Spinal cord (tissue), 10 donors: ENCODE measurements at places on chromosomes 2 and 18. TPM values are rescaled to one million over a fixed set of nuclear protein-coding genes. Genes with fewer than 3 reads are reported as not detected.

DNA sequence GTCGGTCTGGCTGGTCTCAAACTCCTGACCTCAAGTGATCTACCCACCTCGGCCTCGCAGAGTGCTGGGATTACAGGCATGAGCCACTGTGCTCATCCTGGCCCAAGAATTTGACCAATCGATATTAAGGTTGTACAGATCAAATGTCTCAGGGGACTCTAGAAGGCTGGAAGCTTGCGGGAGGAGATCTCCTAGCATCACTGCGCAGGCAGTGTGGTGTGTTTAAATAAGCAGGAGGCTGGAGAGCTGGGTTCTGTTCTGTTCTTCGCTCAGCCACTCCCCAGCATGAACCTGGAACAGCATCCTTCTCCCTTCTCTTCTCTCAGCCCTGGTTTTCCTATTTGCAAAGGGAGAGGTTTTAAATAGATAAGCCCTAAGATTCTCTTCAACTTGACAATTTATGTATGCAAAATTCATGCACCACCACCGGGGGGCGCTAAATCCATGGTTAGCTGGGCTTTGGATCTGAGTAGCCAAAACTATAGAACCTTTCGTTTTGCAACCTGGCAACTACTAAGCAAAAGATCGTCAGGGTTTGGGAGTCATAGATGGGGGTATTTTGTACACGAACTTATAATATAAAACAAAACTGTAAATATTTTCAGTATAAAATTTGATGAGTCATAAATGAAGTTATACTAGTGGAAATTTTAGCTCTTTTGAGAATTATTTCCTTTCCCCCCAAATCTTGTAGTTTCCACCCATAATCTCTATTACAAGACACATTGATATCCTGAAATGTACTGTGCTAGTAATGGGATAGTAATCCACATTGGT lies 60.6 kb downstream of the SLC16A14 start:
- peak; percentile 19 for DNase-seq

- DNase-seq, result no peak
Observed at GRCh38 chr2:65939687-65940086, 495.2 kb upstream of the MEIS1 start.

DNA sequence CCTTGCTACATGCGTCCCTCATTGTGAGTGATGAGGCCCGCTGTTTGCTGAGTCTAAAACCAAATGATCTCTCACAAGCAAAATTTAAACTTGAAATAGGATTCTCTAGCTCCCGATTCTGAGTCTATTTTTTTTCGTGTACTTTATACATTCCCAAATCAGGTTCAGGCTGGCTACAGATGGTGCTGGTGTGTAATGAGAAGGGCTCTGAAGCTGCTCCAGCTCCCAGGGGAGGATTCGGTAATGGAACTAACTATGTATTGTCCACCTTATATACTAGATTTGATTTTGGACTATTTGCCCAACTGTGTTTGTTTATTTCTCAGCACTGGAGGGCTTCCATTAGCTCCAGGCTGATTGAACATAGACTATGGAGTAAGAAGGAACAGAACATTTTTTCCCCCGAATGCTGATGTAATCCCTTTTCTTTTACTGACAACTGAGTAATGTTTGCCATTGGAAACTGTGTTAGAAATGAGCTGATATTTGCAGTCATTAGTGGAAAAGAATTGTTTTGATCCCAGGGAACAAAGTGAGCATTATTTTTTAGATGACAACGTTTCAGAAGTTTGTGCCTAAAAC lies 274.0 kb upstream of the FIGN start:
- no peak for DNase-seq

- DNase-seq, result peak; percentile 53
Observed at GRCh38 chr2:82697231-82697630, 1761.8 kb downstream of the SUCLG1 start.

GRCh38 chr18:75406491-75407445 lies 20.7 kb downstream of the SMIM21 start:
- DNase-seq, result no peak

GRCh38 chr2:101036562-101036961 lies 34.5 kb downstream of the RPL31 start:
- DNase-seq, result no peak

DNA sequence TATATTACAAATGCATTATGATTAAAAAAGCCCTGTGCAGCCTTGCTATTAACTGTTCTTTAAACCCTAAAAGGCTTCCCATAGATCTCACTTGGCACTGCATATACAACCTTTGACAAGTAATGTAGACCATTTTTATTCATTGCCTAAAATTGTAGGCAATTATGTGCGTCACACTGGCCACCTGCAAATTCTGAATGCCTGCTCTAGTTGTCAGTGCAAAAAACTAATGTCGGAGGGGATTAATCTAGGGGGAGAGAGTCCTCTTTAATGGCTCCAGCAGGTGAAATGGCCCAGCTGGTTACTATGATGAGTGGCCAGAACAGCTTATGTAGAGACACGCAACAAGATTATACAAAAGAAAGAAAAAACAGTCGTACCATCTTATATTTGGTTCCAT lies 123.2 kb downstream of the OLA1 start:
- DNase-seq, result peak; percentile 43

- DNase-seq, result no peak
Observed at GRCh38 chr2:171703574-171704347, 16.5 kb downstream of the DYNC1I2 start.

DNA sequence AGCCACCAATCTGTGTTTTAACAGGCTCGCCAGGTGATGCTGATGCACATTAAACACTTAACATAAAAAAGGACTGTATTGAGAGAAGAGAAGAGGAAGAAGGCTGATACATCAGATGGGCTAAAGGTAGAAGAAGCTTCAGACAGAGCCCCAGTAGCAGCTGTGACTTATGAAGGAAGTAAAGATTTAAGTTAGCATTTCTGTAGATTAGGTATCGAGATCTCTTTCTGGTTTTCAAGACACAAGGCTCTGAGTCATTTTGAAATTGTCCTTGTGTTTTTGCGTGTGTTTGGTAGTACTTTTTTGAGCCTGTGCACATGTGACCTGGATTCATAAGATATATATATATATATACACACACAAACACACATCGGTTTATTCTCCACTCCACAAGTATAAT lies 40.6 kb upstream of the GCFC2 start:
- DNase-seq, result no peak

GRCh38 chr2:241225545-241225944 lies 37.1 kb downstream of the ANO7 start:
- no peak for DNase-seq

DNA sequence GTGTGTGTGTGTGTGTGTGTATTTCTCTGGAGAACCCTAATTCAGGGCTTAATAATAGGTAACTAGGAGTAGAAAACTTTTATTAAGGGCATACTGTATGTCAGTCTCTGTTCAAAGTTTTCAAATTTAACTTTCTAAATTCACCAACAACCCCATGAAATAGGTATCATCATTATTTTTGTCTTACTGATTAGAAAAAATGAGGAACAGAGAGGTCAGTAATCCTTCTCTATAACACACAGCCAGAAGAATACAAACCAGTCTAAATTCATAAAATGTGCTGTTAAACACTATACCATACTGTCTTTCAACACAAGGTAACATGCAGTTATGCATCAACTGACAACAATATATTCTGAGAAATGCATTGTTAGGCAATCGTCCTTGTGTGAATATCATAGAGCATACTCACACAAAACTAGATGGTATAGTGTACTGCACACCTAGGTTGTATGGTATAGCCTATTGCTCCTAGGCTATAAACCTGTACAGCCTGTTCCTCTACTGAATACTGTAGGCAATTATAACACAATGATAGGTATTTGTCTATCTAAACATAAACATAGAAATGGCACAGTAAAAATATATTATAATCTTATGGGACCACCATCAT lies 143.1 kb downstream of the PTH2R start:
- no peak for DNase-seq

The ITPRIPL1 gene
- total RNA-seq, result 2.3 TPM

The STON1 gene
- 16.5 TPM for total RNA-seq

The TRIM43 gene
- total RNA-seq, result 0.59 TPM

The PCARE gene
- total RNA-seq, result not detected

The GAL3ST2 gene
- 0.50 TPM for total RNA-seq

The ELOA2 gene
- total RNA-seq, result not detected
